Psoas muscle (tissue), 8 donors: ENCODE measurements at places on chromosomes 3 and 15.

- H3K27me3 ChIP-seq, result no peaks in the 10 kb centered on the region
- H3K4me3 ChIP-seq, result no peak overlapping the region
- no peaks in the 10 kb centered on the region for H3K36me3 ChIP-seq
- no peaks in the 10 kb centered on the region for H3K4me1 ChIP-seq
- no peak for DNase-seq
- no peak overlapping the region for H3K27ac ChIP-seq
Observed at GRCh38 chr3:15660055-15660935, 58.8 kb downstream of the BTD start.

- H3K4me1 ChIP-seq, result no peaks in the 10 kb centered on the region
- no peaks in the 10 kb centered on the region for H3K36me3 ChIP-seq
- no peaks in the 10 kb centered on the region for H3K27me3 ChIP-seq
- no peak overlapping the region for H3K4me3 ChIP-seq
- H3K27ac ChIP-seq, result no peak overlapping the region
- no peak for DNase-seq
Observed at GRCh38 chr3:5388091-5388490, 200.6 kb downstream of the EDEM1 start.

DNA sequence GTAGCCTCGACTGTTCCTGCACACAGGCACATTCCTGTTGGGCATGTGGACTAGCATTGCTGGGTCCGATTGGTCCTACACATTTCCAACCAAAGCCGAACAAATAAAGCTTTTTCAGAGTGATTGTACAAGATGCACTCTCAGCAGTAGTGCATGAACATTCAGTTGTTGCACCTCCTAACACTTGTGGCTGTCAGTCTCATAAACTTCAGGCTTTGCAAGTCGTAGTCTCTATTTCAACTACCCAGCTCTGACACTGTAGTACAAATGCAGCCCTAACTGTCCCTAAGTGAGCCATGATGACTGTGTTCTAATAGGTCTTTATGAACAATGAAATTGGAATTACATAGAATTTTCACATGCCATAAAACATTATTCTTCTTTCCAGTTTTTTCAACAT is 281.7 kb upstream of the ATP10A start:
- no peaks in the 10 kb centered on the region for H3K27me3 ChIP-seq
- H3K36me3 ChIP-seq, result no peaks in the 10 kb centered on the region
- H3K4me1 ChIP-seq, result no peaks in the 10 kb centered on the region
- no peak overlapping the region for H3K4me3 ChIP-seq

- no peak overlapping the region for H3K4me3 ChIP-seq
- no peaks in the 10 kb centered on the region for H3K27me3 ChIP-seq
- H3K36me3 ChIP-seq, result no peaks in the 10 kb centered on the region
Observed at GRCh38 chr15:81625896-81626295, 251.9 kb upstream of the TMC3 start.

GRCh38 chr3:53113293-53114010 is 16.8 kb downstream of the RFT1 start:
- peaks cover 28% of the 10 kb centered on the region for H3K4me1 ChIP-seq
- H3K27me3 ChIP-seq, result no peaks in the 10 kb centered on the region
- H3K27ac ChIP-seq, result peak overlapping the region; percentile 79
- no peak overlapping the region for H3K4me3 ChIP-seq
- H3K36me3 ChIP-seq, result peaks cover 72% of the 10 kb centered on the region

DNA sequence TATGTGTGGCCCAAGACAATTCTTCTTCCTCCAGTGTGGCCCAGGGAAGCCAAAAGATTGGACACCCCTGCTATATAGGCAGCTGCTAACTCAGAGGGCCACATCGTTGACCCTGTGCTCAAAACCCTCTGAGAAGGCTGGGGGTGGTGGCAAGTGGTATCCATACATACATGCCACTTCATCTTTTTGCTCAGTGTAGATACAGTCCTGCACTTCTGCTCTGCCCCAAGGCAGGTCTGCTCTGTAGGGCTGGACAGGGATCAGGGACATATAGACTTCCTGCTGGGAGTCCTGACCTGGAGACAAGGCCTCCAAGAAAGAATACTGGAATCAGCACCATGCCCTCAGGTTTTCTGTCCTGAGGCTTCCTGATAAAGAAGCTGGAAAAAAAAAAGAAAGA is 4.5 kb upstream of the HCN4 start:
- no peaks in the 10 kb centered on the region for H3K4me1 ChIP-seq
- no peak overlapping the region for H3K4me3 ChIP-seq
- H3K27me3 ChIP-seq, result peaks cover 26% of the 10 kb centered on the region
- no peak for DNase-seq
- no peak overlapping the region for H3K27ac ChIP-seq

GRCh38 chr15:53378096-53378800 is 381.2 kb downstream of the WDR72 start:
- no peaks in the 10 kb centered on the region for H3K4me1 ChIP-seq
- H3K27me3 ChIP-seq, result no peaks in the 10 kb centered on the region

- H3K4me1 ChIP-seq, result peaks cover 27% of the 10 kb centered on the region
- peak overlapping the region; percentile 59 for H3K27ac ChIP-seq
- no peaks in the 10 kb centered on the region for H3K36me3 ChIP-seq
- peaks cover 2% of the 10 kb centered on the region for H3K27me3 ChIP-seq
- peak overlapping the region; percentile 65 for H3K4me3 ChIP-seq
Observed at GRCh38 chr15:65066635-65067316, 1.0 kb downstream of the RASL12 start.

DNA sequence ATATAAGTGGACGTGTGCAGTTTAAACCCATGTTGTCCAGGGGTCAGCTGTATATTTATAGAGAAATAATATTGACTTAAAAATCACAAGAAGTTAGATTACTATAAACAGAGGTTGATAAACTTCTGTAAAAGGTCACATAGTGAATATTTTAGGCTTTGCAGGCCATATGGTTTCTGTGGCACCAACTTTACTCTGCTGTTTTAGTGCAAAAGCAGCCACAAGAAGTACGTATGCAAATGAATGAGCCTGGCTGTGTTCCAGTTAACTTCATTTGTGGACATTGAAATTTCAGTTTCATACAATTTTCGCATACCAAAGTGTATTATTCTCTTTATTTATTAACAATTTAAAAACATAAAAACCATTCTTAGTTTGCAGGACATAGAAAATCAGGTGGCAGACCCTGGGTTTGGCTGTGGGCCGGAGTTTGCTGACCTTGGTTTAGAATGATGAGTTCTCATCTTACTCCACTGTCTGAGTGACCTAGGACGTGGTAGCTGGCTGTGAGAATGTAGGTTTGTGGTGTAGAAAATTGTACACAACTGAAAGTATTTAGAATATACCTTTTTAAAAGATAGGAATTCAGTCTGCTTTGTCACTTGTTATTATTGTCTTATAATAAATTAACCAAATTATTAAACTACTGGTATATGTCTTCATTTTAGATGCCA is 16.3 kb downstream of the FAN1 start:
- H3K4me1 ChIP-seq, result peaks cover 50% of the 10 kb centered on the region
- H3K27me3 ChIP-seq, result no peaks in the 10 kb centered on the region
- no peak overlapping the region for H3K4me3 ChIP-seq
- peak overlapping the region; percentile 72 for H3K27ac ChIP-seq

DNA sequence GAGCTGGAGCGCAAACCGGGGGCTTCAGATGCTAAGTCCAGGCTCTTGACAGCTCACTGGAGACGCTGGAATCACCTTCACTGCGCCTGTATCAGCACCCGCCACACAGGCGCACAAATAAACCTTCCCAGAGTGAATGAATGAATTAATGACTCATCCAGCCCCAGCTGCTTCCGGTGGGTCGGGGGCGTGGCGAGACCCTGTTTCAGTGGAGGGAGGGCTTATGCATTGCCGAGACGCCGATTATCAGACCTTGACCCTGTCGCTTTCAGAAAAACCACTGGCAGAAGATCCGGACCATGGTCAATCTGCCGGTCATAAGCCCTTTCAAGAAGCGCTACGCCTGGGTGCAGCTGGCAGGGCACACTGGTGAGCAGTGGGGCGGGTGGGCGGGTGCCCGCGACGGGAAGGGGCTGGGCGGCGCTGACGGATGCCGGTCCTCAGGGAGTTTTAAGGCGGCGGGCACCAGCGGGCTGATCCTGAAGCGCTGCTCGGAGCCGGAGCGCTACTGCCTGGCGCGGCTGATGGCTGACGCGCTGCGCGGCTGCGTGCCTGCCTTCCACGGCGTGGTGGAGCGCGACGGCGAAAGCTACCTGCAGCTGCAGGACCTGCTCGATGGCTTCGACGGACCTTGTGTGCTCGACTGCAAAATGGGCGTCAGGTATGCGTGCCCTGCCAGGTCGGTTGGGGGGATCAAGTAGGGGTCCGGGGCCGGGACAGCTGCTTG is 7.7 kb downstream of the ITPKA start:
- no peak overlapping the region for H3K27ac ChIP-seq
- peaks cover 16% of the 10 kb centered on the region for H3K4me1 ChIP-seq
- no peaks in the 10 kb centered on the region for H3K36me3 ChIP-seq
- DNase-seq, result no peak
- peak overlapping the region; percentile 51 for H3K4me3 ChIP-seq

- no peak overlapping the region for H3K4me3 ChIP-seq
- H3K4me1 ChIP-seq, result no peaks in the 10 kb centered on the region
- H3K27ac ChIP-seq, result no peak overlapping the region
- no peak for DNase-seq
- H3K27me3 ChIP-seq, result no peaks in the 10 kb centered on the region
Observed at GRCh38 chr3:11224010-11224409, 48.2 kb upstream of the ATG7 start.
